ENCODE measurements at places on chromosomes 2 and 18.

- DNase-seq: no peak
Observed at GRCh38 chr2:237433920-237434676, 20.1 kb upstream of the COL6A3 start.

DNA sequence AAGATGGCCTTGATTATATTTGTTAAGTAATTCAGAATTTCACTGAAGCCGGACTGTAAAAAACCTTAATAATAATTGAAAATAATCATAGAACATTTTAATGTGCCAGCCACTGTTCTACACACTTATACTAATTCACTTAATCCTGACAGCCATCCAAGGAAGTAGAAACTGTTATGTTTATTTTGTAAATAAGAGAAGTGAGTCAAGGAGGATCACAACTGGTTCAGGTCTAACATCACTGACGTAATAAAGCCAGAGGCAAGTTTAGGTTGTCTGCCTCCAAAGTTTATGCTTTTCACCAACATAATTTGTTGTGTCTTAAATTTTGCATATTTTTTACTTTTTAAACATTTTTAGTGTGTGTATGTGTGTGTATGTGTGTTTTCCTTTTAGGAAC lies 436.1 kb downstream of the LRRTM4 start:
- DNase-seq: no peak

- peak; percentile 97 for DNase-seq
Observed at GRCh38 chr2:152421521-152422370, 86.8 kb downstream of the FMNL2 start.

DNA sequence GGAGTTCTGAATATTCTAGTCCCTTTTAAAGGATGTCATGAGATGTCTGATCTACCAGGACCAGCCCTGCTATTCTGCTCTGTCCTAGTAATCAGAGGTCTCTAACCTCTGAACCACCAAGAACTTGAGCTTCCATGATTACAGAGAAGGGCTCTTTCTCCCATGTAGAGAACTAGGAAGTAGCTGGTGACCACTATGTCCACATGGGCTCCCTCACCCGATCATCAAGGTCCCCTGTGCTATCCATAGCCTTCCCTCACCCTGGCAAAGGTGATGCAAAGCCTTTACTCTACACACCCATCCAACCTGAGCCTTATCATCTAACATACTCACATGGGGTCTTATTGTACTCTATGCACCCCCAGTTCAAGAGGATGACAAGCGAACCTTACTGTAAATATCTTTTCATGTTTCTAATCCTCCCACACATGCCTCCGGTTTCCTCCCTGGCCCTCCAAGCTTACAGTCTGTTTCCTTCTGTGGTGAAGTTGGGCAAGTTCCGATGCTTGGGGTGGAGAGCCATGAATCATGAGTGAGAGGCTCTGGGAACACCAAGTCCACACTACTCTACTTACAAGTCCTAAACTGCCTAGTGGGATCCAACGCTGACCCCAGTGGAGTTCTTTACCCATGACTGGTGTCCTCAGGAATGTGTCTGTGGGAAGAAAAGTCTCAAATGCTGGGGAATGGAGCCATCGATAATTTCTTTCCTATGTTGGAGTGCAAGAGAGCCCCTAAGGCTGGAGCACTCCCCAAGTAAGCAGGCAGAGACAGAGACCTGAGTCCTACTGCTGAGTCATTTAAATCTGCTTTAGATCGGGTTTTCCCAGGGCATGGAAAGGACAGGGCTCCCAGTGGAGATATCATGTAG lies 73.3 kb upstream of the KLF7 start:
- DNase-seq: peak; percentile 100

GRCh38 chr2:188291142-188291616 lies 495 bp upstream of the GULP1 start:
- peak; percentile 52 for DNase-seq
